Tibial nerve (tissue), 4 donors: ENCODE measurements at places on chromosomes 4 and X.
A peak's percentile ranks its signal among the peaks of the same experiment; 100 is the strongest.

GRCh38 chrX:20507901-20508620 is 241.4 kb upstream of the RPS6KA3 start:
- H3K36me3 ChIP-seq, result no peaks in the 10 kb centered on the region
- no peak overlapping the region for H3K4me3 ChIP-seq
- H3K4me1 ChIP-seq, result no peaks in the 10 kb centered on the region
- no peak for DNase-seq

DNA sequence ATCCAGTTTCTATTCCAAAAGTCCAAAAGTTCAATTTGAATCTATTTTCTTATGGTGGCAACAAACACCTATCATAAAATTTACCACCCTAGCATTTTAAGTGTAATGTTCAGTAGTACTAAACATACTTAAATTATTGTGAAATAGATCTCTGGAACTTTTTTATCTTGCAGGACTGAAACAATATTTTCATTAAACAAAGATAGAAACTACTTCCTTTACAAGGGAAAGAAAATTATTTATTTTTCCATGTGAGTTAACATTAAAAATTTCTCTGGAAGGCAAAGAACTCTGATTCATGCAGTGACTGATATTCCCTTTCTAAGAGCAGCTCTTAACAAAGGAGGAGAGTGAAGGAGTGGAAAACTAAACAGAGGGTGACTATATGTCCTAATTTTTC is 40.2 kb downstream of the ADH7 start:
- H3K27ac ChIP-seq, result peak overlapping the region; percentile 81
- peaks cover 9% of the 10 kb centered on the region for H3K4me1 ChIP-seq
- no peak for DNase-seq
- no peak overlapping the region for H3K4me3 ChIP-seq

- no peaks in the 10 kb centered on the region for H3K36me3 ChIP-seq
- no peak overlapping the region for H3K4me3 ChIP-seq
- H3K27me3 ChIP-seq, result no peaks in the 10 kb centered on the region
- no peak overlapping the region for H3K27ac ChIP-seq
- no peaks in the 10 kb centered on the region for H3K4me1 ChIP-seq
- no peak for DNase-seq
Observed at GRCh38 chr4:72893354-72894066, 176.0 kb downstream of the COX18 start.

GRCh38 chr4:41514766-41515481 is 23.0 kb upstream of the LIMCH1 start:
- no peaks in the 10 kb centered on the region for H3K4me1 ChIP-seq
- no peaks in the 10 kb centered on the region for H3K27me3 ChIP-seq
- no peak overlapping the region for H3K4me3 ChIP-seq
- no peak overlapping the region for H3K27ac ChIP-seq

- H3K27ac ChIP-seq, result no peak overlapping the region
- H3K27me3 ChIP-seq, result no peaks in the 10 kb centered on the region
- no peaks in the 10 kb centered on the region for H3K36me3 ChIP-seq
- H3K4me1 ChIP-seq, result no peaks in the 10 kb centered on the region
- DNase-seq, result no peak
Observed at GRCh38 chr4:42310358-42310757, 86.9 kb upstream of the SHISA3 start.

- H3K4me1 ChIP-seq, result no peaks in the 10 kb centered on the region
- H3K36me3 ChIP-seq, result no peaks in the 10 kb centered on the region
- no peaks in the 10 kb centered on the region for H3K27me3 ChIP-seq
- DNase-seq, result no peak
- H3K4me3 ChIP-seq, result no peak overlapping the region
Observed at GRCh38 chr4:188008377-188008776, 12.8 kb downstream of the ZFP42 start.

DNA sequence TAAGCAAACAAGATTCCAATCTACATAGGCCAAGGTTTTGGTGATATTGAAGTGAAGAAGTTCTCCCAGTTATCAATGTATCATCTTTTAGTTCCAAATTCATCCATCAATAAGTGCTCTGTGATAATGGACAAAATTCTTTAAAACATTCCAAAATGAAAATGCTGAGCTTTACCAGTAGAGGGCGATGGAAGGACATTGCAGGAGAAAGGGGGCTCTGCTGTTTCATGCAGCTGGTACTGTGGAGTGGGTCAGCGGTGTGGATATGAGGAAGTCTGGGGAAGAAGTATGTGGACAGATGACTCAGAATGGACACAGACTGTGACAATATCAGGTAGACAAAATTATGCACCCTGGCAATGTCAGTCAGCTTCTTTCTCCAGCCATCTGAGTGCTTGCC is 46.6 kb upstream of the HS6ST2 start:
- DNase-seq, result no peak
- no peaks in the 10 kb centered on the region for H3K36me3 ChIP-seq
- no peak overlapping the region for H3K4me3 ChIP-seq
- no peak overlapping the region for H3K27ac ChIP-seq
- H3K4me1 ChIP-seq, result no peaks in the 10 kb centered on the region
- no peaks in the 10 kb centered on the region for H3K27me3 ChIP-seq

- H3K36me3 ChIP-seq, result no peaks in the 10 kb centered on the region
- H3K4me1 ChIP-seq, result no peaks in the 10 kb centered on the region
- H3K27ac ChIP-seq, result no peak overlapping the region
- H3K4me3 ChIP-seq, result no peak overlapping the region
- no peaks in the 10 kb centered on the region for H3K27me3 ChIP-seq
Observed at GRCh38 chrX:118208481-118208880, 91.9 kb upstream of the KLHL13 start.

GRCh38 chr4:185249105-185249504 is 39.7 kb downstream of the SNX25 start:
- H3K27me3 ChIP-seq, result no peaks in the 10 kb centered on the region
- no peaks in the 10 kb centered on the region for H3K4me1 ChIP-seq
- no peak overlapping the region for H3K4me3 ChIP-seq
- no peaks in the 10 kb centered on the region for H3K36me3 ChIP-seq
- H3K27ac ChIP-seq, result no peak overlapping the region

DNA sequence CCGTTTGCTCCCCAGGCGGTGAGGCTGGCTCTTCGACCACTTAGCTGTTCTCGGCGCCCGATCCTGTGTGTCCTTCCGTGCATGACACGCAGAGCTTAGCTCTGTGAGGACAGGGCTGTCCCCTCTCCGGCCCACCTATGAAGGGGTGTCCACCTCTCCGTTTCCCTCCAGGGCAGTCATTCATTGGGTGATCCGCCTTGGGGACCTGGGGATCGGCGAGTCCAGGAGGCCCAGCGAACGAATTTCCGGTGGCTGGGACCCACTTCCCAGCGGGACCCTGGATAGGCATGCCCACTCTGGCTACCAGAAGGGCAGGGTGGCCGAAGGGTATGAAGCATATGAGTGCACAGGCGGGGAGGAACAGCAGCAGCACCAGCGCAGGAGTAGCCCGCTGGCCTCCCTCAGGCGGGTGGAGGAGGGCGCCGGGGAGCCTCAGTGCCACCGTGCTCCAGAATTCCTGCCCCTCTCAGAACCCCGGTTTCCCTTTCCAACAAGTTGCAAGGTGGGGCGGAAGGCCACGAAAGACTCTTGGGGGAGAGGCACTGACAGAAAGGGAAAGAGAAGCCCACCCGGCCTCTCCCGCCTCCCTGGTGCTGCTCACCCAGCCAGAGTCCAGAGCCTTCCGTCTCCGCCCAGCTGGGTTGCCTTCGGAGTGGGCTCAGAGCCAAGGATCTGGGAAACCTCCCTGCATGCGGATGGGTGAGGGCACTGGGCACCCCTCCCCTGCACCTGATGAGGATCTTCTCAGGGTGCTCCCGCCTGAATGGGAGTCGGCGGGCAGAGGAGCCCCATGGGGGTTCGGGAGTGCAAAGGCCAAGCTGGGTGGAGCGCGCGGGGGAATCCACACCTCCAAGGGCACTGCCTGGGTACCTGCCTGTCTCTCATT is 8.6 kb downstream of the HMX1 start:
- H3K4me1 ChIP-seq, result no peaks in the 10 kb centered on the region
- no peaks in the 10 kb centered on the region for H3K27me3 ChIP-seq
- DNase-seq, result no peak
- H3K36me3 ChIP-seq, result no peaks in the 10 kb centered on the region
- no peak overlapping the region for H3K4me3 ChIP-seq

GRCh38 chrX:115900425-115900824 is 270.1 kb upstream of the AGTR2 start:
- H3K36me3 ChIP-seq, result no peaks in the 10 kb centered on the region
- H3K4me1 ChIP-seq, result no peaks in the 10 kb centered on the region
- no peaks in the 10 kb centered on the region for H3K27me3 ChIP-seq

- no peak overlapping the region for H3K27ac ChIP-seq
- no peak for DNase-seq
- H3K36me3 ChIP-seq, result no peaks in the 10 kb centered on the region
- no peaks in the 10 kb centered on the region for H3K4me1 ChIP-seq
- H3K4me3 ChIP-seq, result no peak overlapping the region
Observed at GRCh38 chr4:177952723-177953122, 510.5 kb upstream of the AGA start.

DNA sequence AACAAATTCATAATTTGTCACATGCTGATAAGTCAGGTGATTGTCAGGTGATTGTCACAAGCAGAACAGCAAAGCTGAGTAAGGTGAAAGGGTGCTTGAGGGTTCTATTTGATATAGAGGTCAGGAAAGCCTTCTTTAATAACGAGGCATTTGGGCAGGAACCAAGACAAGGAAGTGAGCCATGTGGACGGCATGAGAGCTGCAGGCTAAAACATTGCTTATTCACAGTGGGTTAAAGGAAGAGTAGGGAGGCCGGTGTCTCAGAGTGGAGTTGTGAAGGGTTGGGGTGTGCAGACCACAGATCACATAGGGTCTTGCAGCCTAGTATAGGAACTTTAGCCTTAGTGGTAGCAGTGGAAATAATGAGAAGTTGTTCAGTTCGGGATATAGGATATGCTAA is 31.3 kb upstream of the CYP2U1 start:
- no peaks in the 10 kb centered on the region for H3K36me3 ChIP-seq
- no peaks in the 10 kb centered on the region for H3K4me1 ChIP-seq
- no peak for DNase-seq
- H3K27me3 ChIP-seq, result no peaks in the 10 kb centered on the region
- no peak overlapping the region for H3K4me3 ChIP-seq
- no peak overlapping the region for H3K27ac ChIP-seq

DNA sequence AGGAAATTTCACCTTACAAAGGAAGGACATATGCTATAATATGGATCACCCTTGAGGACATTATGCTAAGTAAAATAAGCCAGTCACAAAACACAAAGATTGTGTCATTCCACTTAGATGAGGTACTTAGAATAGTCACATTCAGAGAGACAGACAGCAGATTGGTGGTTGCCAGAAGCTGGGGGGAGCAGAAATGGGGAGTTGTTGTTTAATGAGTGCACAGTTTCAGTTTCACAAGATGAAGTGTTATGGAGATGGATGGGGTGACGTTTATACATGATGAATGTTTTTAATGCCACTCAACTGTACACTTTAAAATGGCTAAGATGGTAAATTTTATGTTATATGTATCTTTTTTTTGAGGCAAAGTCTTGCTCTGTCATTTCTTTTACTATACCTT is 14.8 kb upstream of the SPON2 start:
- H3K4me3 ChIP-seq, result no peak overlapping the region
- H3K36me3 ChIP-seq, result no peaks in the 10 kb centered on the region
- H3K27me3 ChIP-seq, result no peaks in the 10 kb centered on the region
- peaks cover 36% of the 10 kb centered on the region for H3K4me1 ChIP-seq
- DNase-seq, result peak; percentile 7
- H3K27ac ChIP-seq, result peak overlapping the region; percentile 5

GRCh38 chrX:103012945-103013344 is 51.0 kb downstream of the BEX1 start:
- H3K27ac ChIP-seq, result no peak overlapping the region
- H3K4me1 ChIP-seq, result no peaks in the 10 kb centered on the region
- no peaks in the 10 kb centered on the region for H3K27me3 ChIP-seq

DNA sequence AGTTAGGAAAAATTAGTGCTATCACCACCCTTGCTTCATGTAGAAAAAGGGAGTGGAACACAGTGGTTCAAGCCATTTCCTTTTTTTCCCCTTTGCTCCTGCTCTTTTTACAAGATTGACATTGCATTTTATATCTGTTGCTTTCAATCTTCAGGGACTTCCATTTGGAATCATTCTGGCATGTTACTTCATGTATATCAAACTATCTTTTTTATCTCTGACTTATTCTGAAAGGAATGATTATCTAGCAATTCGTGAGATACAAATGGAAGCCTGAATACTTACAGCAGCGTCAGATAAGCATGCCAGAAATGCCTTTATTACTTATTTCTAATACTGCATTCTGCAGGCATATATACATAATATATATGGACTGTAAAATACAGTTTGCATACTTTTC is 20.4 kb downstream of the ADGRL3 start:
- H3K36me3 ChIP-seq, result no peaks in the 10 kb centered on the region
- H3K27me3 ChIP-seq, result no peaks in the 10 kb centered on the region
- no peak for DNase-seq
- no peak overlapping the region for H3K4me3 ChIP-seq
- no peaks in the 10 kb centered on the region for H3K4me1 ChIP-seq
- no peak overlapping the region for H3K27ac ChIP-seq

- H3K4me3 ChIP-seq, result peak overlapping the region; percentile 88
- DNase-seq, result peak; percentile 70
- no peaks in the 10 kb centered on the region for H3K36me3 ChIP-seq
Observed at GRCh38 chr4:87007528-87008446, 73.0 kb downstream of the AFF1 start.

DNA sequence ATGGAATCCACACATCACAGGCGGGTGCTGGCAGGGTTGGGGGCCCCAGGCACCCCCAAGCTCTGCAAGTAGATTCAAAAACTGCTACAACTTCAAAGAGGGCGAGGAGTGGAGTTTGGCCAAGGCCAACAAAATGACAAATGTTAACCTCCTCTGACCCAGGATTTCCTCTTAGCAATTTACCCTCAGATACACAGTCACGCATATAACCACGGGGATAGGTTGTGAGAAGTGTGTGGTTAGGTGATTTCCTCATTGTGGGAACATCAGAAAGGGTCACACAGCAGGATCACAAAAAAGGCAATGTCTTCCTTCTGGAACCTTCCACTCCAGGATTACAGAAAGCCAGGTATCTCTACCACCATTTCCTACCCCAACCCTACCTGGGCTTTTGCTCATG is 62.4 kb downstream of the C4orf50 start:
- no peak overlapping the region for H3K4me3 ChIP-seq
- no peak for DNase-seq
- H3K36me3 ChIP-seq, result no peaks in the 10 kb centered on the region
- H3K27ac ChIP-seq, result no peak overlapping the region
